ENCODE measurements at places on chromosomes 4 and X. TPM values are rescaled to one million over a fixed set of nuclear protein-coding genes. Genes with fewer than 3 reads are reported as not detected.

The UTP3 gene
- polyA plus RNA-seq, result 48.2 TPM

The SLC26A1 gene
- 19.3 TPM for polyA plus RNA-seq

The BRS3 gene
- polyA plus RNA-seq, result 0.06 TPM

The NUDT10 gene
- polyA plus RNA-seq, result 7.6 TPM

The VMA21 gene
- 29.9 TPM for polyA plus RNA-seq

The RASGEF1B gene
- polyA plus RNA-seq, result 10.5 TPM

The SERPINA7 gene
- not detected for polyA plus RNA-seq

The RASL11B gene
- polyA plus RNA-seq, result 41.2 TPM

The POU4F2 gene
- polyA plus RNA-seq, result not detected

The XAGE2 gene
- polyA plus RNA-seq, result not detected

The RPS6KA6 gene
- 18.9 TPM for polyA plus RNA-seq
